ENCODE measurements at places on chromosomes 4 and X.

DNA sequence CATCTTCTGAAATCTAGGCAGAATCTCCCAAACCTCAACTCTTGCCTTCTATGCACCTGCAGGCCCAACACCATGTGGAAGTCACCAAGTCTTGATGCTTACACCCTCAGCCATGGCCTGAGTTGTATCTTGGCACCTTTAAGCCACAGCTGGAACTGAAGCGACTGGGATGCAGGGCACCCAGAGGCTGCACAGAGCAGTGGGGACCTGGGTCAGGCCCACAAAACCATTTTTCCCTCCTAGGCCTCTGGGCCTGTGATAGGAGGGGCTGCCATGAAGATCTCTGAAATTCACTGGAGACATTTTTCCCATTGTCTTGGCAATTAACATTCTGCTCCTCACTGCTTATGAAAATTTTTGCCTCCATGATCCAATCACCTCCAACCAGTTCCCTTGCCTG is 1388.5 kb downstream of the ADGRL3 start:
- no peak for DNase-seq

GRCh38 chr4:140637836-140638235 is 69.1 kb upstream of the UCP1 start:
- no peak for DNase-seq

DNA sequence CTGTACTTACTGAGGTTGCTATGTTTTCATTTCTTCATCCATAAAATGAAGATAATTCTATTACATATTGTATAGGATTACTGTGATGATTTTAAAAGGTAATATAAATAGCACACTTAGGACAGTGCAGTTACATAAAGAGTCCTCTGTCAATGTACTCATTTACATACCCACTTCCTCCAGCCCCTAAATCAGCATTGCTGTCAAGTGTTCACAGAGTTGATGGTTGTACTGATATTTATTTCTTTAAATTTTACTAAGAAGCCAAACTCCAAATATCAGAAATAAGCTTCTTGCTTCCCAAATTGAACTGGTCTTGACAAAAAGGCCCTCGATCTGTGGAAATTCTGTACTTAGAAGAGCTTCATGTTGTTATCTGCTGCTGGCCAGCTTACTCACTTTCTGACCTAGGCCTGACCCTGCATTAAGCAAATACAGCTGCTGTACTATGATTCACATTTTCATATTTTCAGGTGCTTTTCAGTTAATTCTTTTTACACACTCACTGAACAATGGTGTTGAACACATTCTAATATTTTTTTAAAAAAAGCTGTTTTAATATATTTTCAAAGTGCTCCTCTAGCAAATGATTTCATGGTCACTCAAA is 259.6 kb downstream of the UNC5C start:
- no peak for DNase-seq

- DNase-seq, result no peak
These were observed 639.6 kb downstream of the IQCM start for GRCh38 chr4:149176039-149176438.

- DNase-seq, result no peak
These were observed at the start of gene TCEAL9 for GRCh38 chrX:103356130-103356798. Gene TCEAL9, plus strand, starts transcription at chrX:103356506. Its CDS starts 1,179 bp downstream, at chrX:103357685.

GRCh38 chrX:119417376-119417775 is 18.2 kb downstream of the SLC25A43 start:
- no peak for DNase-seq

Data from T-helper 2 cell (primary cell).